Esophagus muscularis mucosa (tissue), 4 donors: ENCODE measurements at places on chromosomes 2 and 18.

- no peak for DNase-seq
Observed at GRCh38 chr2:6482256-6482655, 383.5 kb downstream of the CMPK2 start.

GRCh38 chr2:24123195-24123921 lies at the start of the genes FAM228B and PFN4:
Gene FAM228B, plus strand, starts transcription at chr2:24123469. Its CDS starts 893 bp downstream, at chr2:24124362.
Gene PFN4, minus strand, starts transcription at chr2:24123334. Its CDS starts 799 bp downstream, at chr2:24122535.
- no peak for DNase-seq

DNA sequence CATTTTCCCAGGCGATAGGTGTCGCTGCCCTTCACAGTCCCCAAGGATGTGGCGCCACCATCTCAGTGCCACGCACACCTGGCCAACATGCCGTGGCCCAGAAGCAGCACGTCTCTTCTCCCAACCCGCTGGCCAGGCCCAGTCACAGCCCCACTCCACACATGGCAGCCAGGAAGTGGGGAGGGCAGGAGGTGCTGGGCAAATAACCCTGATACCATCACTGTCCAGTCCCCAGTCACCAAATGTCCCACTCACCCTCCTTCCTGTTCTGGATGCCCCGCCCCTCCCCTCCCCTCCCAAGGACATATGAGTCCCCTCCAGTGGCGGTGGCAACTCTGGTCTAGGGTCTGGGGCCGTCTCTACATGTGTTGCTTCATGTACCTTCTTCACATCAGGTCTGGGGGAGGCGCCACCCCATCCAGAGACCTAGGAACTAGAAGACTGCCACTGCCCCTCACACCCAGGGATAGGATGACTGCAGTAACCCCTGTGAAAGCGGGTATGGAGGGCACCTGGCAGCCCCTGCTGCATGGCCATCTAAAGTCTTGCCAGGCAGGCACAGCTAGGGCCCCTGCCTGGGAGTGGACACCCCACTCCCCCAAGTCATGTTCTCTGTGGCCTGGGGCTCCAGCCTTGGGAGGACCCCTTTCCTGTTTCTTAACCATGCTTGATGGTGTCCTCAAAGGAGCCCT lies 7.3 kb upstream of the CAPN10 start:
- no peak for DNase-seq

- DNase-seq = no peak
Observed at GRCh38 chr2:180716186-180717180, 263.9 kb upstream of the UBE2E3 start.

GRCh38 chr2:84653302-84653701 lies 137.0 kb downstream of the DNAH6 start:
- DNase-seq = no peak

DNA sequence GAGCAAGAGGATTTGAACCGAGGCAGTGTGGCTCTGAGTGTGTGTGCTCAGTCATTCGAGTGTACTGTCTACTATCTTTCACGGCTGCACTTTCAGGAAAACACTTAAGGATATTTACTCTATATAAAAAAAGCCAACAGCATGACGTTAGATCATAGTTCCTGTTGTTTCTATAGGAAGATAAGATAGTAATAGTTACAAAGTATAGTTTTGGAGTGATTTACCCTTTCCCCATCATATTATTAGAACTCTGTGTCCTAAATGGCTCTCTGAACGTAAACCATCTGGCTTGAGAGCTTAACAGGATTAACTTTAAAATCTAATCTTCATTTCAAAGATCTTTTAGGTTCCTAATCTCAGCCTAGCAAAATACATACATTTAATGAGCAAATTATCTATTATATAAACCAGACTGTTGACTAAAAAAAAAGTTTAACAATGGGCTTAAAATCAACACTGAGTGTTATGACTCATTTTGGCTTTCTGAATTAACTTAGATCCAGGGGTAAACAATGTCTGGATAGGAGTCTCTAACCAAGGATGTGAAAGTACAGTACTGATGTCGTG lies 150.3 kb upstream of the DNMT3A start:
- DNase-seq = no peak

- DNase-seq = no peak
Observed at GRCh38 chr2:219537657-219538488, 5.7 kb downstream of the CHPF start.

GRCh38 chr2:14988600-14988999 lies 356.1 kb downstream of the LRATD1 start:
- no peak for DNase-seq

GRCh38 chr18:60987963-60988362 lies 345.3 kb upstream of the CDH20 start:
- no peak for DNase-seq

DNA sequence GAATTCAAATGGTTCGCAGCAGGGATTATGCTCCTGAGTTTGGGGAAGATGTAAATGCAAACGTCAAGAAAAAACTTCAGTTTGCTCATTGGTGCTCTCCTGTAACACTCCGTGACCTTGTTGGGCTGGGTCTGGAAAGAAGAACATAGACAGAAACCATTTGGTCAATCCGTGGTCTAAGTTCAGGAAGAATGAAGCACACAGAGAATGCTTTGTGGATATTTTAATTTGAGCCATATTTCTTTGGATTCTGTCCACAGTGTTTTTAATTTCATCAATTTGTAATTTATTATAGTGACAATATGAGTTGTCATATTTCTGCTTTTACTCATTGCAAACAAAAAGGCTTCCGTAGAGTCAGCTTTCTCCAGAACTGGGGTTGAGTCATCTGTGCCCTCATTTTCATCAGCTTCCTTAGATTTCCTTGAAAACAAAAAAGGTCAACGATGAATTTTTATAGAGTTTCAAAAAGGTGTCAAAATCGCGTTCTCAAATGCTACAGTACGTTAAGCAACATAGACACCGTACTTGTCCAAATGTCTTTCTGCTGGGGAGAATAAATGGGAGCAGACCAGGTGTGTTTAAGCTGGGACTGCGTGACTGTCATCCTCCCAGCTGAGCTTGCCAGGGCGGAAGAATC lies 606.4 kb downstream of the RNF144A start:
- DNase-seq = no peak

DNA sequence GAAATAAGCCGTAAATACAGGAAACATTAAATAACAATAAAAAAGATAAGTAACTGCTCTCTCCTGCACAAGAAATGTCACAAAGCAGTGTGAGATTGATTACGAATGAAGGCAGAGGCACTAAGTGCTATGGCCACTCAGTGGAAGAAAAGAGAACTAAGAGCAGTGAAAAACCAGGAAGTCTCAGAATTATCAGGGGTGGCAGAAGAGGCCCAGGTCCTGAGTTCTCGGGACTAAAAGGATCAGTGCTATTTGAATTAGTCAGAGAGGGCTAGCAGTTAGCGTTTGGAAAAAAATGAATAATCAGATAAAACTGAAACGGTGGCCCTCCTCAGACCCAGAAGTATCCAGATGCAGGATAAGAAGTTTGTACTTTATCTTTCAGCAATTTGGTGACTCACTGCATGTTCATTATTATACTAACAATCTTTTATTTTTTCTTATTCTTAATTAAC lies 367.1 kb downstream of the ZEB2 start:
- no peak for DNase-seq

DNA sequence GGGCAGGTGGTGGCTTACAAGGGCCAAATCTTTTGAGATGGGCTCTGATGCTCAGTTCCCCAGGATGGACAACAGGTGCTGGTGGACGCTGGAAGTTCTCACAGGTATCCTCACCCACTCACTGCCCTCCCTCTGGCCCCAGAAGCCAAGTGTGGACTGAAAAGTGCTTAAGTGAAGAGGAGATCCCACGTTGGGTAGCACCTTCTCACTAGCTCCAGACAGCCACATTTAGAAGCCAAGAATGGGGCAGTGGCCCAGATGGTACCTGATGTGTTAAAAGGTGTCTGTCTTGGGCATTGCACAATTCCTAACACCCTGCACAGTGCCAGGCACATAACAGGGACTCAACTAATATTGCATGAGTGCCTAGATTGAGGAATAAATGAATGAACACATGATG lies 115.3 kb upstream of the TEX51 start:
- DNase-seq = no peak

DNA sequence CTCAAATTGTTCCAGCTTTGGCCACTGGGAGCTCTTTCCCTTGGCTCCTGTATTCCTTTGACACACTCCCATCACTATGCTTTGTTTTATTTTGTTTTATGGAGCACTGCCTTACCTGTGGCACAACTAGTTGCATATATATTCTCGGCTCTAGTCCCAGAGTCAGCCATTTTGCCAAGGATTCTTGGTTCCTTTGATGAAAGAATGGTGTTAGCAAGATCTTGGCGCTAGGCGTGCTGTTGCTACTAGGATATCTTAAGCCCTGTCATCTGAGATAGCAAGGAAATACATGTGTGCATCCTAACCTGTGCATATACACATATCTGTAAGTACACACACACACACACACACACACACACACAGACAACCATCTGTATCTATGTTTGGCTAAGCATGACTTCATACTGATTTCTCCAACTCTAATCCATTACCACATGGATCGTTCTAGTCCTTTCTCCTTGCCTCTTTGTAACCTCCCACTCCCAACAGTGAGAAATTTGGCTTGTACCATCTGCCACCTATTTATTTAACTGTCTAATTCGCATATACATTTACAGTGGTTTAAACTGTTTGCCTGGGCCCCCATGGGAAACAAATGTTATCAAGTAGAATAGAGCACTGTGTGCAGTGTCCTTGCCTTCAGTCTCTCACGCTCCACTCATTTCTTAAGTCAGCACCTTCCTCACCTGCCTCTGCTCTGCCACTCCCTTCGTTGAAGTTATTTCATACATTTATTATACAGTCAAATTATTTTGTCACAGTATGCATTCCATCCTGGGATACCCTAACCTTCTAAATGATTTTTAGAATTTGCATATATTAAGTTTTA lies 137.5 kb upstream of the MAP3K20 start:
- no peak for DNase-seq

- no peak for DNase-seq
Observed at GRCh38 chr2:120350080-120350479, 4.1 kb downstream of the INHBB start.

- DNase-seq = no peak
Observed at GRCh38 chr2:64637931-64638330, 15.8 kb downstream of the SERTAD2 start.

DNA sequence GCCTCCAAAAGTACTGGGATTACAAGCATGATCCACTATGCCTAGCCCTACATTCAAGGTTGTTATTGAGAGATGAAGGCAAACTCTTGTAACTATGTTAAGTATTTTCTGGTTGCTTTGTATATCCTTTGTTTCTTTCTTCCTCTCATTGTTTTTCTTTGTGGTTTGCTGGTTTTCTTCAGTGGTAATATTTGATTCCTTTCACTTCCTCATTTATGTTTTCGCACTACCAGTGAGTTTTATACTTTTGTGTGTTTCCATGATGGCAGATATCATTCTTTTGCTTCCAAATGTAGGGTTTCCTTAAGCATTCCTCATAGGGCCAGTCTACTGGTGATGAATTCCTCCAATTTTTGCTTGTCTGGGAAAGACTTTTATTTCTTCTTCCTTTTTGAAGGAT lies 90.2 kb downstream of the NCK2 start:
- DNase-seq = no peak

DNA sequence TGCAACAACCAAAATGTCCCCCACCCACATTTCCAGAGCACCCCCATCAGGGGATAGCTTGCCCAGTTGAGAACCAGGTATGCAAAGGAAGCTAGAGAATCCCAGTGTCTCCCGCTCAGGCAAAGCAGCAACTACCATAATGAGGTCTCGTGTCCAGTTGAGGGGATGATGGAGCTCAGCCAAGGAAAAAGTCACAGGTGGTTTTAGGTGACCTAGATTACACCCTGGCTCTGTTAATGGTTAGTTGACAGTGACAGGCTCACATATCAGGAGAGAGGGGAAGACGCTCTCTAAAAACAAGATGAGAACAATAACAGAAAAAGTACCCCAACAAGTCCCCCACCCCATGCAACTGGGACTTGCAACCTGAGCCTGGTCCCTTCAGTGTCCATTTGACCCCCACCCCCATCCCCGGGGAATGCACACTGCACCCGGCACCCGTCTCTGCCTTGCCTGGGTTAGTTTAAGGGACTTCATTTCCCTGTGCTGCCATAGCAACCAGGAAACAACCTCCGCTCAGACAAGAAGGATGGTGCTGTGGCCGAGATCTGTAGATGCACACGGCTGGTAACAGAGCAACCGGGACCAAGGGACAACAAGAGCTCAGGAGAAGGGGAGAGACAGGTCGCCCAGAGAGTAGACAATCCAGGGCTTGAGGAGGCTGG lies at the start of gene KIAA2012:
Gene KIAA2012, plus strand, starts transcription at position 519 of the 665 bp plus-strand sequence. CDS start 373 bp downstream, outside the sequence.
- DNase-seq = no peak

GRCh38 chr2:156459720-156460119 lies 23.5 kb downstream of the GPD2 start:
- no peak for DNase-seq

- DNase-seq = no peak
Observed at GRCh38 chr2:142824756-142825155, 52.7 kb upstream of the KYNU start.

- DNase-seq = no peak
Observed at GRCh38 chr2:133421516-133422324, 146.5 kb downstream of the NCKAP5 start.

DNA sequence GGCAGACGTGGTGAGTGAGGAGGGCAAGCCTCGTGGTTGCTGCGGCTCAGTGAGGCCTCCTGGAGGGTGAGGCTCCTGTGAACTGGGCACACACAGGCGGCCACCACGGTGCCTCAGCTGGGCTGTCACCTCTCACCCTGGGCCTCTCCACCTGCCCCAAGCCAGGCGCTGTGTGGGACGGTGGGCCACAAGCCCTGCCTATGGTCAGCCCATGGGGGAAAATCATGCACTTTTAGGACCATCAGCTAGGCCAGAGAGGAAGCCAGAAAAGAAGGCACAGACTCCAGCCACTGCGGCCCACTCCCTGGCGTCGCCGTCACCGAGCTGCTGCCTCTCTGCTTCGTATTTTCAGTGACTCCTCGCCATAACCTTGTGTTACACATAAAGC lies 28.5 kb upstream of the HS6ST1 start:
- peak; percentile 78 for DNase-seq

DNA sequence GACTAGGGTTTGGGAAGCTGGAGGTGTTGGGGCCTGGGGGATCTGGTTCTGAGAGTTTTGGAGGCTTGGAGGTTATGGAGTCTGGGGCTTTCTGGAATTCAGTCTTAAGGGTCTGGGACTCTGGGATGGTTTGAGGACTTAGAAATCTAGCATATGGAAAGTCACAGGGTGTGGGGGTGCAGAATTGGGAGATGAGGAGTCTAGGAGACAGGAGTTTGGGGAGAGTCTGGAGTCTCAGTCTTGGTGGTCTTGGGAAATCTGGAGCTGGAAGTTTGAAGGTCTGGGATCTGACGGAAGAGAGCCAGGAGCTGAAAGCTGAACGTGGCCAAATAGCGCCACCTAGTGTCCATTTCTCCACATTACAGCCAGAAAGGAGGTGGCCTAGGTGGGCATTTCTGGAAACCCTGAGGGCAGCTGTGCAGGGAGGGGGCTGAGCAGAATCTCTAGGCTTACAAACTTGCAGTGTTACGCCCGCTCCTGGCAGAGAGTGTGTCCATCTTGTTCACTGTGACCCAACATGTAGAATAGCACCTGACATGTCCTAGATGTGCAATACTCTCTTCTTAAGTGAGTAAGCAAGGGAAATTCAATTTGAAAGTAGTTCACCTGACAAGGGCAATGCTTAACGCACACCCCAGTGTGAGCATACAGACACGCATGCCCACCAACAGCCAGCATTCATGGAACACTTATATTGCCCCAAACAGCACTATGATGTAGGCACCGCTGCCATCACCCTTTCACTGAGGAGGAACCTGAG lies 204.8 kb downstream of the TFCP2L1 start:
- DNase-seq = no peak

GRCh38 chr18:53385889-53386288 lies 838.6 kb downstream of the MBD2 start:
- no peak for DNase-seq
